ENCODE measurements at places on chromosomes 11 and 22.

DNA sequence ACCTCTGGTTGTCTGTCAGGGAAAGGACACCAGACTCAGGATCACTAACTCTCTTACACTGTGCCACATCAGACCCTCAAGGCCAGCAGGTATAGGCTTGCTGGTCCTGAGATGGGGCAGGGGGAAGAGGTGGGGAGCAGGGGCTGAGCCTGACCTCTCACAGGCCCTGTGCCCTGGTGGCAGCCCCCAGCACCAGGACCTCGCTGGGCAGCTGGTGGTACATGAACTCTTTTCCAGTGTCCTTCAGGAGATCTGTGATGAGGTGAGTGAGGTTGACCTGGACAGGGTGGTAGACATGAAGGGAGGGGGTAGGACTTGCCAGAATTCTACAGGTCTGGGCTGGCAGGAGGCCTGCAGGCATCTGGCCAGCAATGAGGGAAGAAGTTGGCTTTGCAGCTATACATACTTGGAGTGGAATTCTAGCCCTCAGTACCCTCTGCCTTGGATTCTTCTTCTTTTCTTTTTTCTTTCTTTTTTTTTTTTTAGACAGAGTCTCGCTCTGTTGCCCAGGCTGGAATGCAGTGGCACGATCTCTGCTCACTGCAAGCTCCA lies 1.4 kb downstream of the NUDT22 start:
- no peak for DNase-seq

DNA sequence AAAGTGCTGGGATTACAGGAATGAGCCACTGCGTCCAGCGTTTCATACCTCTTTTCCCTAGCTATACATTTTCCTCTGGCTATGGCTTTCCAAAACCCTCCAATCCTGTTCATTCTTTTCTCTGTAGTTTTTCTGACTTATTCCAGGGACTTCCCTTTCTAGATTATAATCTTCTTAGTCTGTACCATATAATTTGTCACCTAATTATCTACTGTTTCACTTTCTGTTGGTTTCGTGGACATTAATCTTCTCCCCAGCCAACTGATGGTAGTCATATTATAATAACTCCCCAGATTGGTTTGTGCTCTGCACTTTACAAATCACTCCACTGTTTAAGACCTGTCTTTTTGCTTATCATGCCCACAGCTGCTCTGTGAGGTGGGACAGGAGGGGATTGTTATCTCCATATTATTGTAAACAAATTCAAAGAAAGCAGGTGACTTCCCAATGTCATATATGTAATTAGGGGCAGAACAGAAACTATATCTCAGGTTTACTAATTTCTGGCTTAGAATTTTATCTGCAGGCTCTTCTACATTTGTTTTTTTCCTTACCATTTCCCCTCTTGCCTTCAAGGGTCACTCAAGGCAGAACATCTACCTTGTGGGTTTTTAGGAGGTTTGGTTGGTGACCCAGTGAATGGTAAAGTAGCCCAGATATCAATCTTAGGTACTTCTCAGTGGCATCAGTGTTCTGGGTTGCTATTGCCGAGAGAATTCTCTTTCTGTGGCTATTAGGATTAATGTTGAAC lies 23.9 kb downstream of the STIM1 start:
- DNase-seq = no peak

DNA sequence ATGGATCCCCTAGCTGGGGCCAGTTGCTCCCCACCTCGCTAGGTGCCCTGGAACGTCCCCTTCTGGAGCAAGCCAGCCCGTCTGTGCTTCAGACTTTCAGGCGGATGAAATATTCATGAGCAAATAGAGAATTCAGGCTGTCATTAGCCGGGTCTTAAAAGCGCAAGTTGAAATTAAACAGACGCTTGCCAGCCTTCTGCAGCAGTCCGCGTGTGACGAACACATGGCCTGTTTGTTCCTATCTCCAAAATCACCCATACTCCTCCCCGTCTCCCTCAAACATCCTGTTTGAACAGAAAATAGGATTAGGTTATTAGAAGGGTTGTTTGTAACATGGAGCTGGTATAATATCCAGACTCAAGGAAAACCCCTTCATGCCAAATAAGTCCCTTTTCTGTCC lies 38.7 kb downstream of the MYO18B start:
- DNase-seq = peak; percentile 25

DNA sequence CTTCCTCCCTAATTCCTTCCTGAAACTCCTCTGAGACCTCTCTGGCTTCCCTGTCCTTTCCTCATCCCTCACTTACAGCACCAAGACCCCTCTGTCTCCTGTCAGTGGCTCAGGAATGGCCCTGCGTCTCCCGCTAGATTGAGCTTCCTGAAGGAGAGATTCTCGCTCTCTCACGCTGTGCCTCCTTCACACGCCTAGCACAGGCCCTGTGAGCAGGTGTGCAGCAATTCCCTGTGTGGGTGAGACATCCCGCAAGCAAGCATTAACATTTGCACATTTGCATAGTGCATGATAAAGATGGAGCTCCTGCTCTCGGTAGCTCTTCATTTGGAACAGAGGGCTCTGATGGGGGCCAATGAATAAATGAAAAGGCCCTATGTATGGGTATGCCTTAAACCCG lies 159.8 kb downstream of the ADAMTS15 start:
- no peak for DNase-seq

DNA sequence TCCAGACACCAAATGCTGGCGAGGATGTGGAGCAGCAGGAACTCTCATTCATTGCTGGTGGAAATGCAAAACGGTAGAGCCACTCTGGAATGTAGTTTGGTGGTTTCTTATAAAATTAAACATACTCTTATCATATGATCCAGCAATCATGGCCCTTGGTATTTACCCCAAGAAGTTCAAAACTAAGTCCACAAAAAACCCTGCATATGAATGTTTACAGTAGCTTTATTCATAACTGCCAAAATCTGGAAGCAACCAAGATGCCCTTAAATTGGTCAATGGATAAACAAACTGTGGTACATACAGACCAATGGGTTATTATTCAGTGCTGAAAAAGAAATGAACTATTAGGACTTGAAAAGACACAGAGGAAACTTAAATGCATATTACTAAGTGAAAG lies 87.8 kb downstream of the APOL5 start:
- DNase-seq = no peak

DNA sequence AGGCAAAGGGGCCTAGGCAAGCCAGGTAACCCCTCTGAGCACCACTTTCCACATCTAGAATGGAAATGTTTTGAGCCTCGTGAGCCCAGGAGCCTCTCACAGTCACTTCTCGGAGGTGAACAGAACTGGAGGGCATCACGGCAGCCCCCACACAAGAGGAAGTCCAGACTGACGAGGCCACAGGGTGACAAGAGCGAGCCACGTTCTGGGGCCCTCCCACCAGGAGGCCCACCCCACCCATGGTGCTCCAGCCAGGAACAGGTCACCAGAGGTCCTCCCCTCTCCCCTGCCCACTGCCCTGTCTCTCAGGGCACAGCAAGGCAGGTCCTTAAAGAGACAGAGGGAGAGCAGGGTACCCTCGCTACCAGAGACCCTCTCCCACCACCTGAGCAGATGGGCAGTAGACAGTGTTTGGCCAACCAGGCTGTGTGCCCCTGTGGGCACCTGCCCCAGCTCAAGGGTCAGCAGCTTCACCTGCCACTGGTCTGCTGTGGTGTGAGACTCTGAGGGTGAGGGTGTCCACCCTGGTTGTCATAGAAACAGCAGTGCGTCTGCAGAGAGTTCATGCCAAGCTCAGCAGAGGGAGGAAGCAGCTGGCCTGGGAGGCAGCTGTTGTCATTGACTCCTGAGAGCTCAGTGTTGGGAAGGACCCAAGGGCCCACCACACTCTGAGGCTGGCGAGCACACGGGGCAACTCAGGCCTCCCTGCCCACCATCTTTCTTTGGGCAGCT lies 31.4 kb downstream of the RSPH14 start:
- DNase-seq = no peak

GRCh38 chr11:101866619-101867491 lies 48.0 kb upstream of the CEP126 start:
- peak; percentile 74 for DNase-seq
